ENCODE measurements at places on chromosomes 16 and 17.

DNA sequence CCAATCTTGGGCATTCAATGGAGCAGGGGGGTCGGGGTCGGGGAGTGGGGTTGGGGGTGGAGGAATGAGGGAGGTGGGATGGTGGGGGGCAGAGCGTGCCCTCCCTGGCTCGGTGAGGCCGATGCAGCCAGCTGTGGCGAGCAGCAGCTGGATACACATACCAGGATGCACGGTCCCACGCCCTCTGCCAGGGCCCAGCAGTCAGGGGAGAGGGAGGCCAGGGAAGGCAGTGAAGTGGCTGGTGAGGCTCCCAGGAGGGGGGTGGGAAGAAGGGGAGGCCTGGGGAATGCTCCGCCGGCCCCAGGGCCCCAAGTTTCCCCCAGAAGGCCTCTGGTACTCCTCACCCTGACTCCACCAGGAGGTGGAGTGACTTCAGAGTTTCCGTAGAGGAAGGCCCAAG is 77.6 kb upstream of the LHX1 start:
- no peak for DNase-seq

DNA sequence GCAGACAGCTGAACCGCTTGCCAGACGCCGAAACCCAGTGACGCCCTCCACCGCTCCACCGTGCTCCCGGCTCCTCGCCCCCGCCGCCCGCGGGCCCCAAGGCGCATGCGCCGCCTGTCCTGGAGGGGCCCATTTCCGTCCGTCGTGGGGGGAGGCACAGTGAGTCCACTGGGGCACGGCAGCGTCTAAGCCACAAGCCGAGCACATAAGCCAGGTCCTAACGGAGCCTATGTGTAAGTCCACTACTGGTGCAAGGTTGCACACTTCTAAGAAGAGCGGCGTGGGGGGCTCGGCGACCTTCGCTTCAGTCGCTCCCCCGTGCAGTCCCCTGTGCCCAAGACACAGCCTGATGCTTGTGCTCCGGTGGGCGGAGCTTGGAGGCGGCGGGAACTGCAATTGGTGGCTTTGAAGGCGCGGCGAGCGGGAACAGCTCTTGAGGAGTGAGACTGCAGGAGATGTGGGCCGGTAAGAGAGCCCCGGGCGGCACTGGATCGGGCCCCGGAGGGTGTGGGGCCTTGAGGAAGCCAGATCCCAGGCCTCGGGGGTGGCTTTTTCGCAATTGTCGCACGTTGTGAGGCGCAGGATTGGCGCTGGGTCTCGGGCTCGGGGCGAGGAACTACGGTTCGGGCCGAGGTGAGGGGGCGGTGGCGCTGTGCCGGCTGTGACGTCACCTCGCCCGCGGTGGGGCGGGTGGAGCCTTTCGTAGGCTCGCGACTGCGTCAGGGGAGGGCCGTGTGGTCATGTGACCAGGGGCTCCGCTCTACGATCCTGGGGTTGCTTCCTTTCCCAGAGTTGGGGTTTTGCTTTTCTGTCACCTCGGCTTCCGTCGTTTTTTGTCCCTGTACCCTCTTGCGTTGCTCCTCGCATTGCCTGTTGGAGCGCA is at the start of the genes CENPN and CMC2:
Gene CENPN (plus strand): TSS at position 402 of the 883 bp plus-strand sequence. CDS start 4,726 bp downstream, outside the sequence.
Gene CMC2 (minus strand): TSS at position 73 of the 883 bp plus-strand sequence. CDS start 9,491 bp downstream, outside the sequence.
- DNase-seq = peak; percentile 99

- no peak for DNase-seq
Measured at GRCh38 chr16:14325502-14326401, 254.6 kb downstream of the MRTFB start.

- no peak for DNase-seq
Measured at GRCh38 chr16:23282568-23282967, 19.5 kb upstream of the SCNN1B start.

DNA sequence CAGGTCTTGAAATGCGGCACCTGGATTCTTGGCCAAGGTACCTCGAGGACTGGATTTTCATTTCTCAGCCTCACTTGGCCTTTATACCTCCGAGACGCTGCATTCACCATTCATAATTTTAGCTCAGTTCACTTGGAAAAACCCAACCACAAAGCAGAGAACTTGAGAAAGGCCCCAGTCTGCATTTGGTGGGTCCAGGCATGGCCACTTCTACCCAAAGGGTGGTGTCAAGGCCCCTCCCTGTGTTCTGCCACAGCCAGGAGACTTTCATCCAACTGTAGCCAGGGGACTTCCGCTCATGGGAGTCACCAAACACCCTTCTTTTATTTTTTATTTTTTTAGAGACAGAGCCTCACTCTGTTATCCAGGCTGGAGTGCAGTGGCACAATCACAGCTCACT is 14.7 kb upstream of the TVP23A start:
- DNase-seq = no peak

DNA sequence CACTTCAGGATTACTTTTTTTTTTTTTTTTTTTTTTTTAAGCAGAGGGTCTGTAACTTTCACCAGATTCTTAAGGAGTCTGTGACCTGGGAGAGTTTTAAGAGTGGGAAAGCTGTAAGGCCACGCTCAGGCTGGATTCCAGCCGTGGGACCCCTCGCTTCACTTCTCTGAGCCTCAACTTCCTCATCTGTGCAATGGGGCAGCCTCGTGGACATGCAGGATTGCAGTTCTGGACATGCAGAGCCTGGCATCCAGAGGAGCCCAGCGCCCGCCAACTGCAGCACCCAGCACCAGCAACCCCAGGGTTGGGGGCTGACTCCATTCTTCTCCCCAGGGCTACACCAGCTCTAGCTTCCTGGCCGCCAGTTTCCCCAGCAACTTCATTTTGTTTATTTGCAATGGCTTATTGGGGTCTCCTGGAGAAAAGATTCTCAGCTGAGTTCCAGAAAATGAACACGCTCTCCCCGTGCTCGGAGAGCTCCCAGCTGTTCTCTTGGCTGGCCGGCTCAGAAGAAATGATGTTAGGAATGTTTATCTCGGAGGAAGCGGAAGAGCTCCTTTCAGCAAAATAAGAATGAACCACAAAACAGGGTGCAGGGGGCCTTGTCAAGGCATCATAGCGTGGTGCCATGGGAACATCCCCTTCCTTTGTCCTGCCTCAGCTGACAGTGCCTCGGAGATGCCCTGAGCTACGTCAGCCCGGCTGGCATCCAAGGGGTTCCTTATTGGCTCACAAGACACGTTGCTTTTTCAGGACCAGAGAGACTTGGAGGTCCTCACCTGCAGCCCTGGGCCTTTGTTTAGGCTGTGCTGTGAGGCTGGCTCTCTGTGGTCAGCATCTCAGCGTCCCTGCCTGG is 22.9 kb upstream of the ZCCHC14 start:
- DNase-seq = no peak

- no peak for DNase-seq
Measured at GRCh38 chr17:66652840-66653507, 181.9 kb upstream of the CACNG5 start.

DNA sequence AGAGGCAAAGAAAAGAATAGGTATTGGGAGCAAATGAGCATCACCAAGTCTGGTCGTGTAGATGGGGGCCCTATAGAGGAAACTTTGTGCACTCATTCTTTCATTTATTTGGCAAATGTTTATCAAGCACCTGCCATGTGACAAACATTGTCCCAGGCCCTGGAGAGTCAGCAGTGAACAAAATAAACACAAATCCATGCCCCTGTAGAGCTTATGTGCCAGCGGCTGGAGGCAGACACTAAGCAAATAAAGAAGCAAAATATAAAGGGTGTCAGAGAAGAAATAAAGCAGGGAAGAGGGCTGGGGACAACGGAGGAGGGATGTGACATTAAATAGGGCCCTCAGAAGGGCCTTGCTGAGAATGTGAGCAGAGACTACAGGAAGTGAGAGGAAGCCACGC is 45.5 kb downstream of the KATNIP start:
- no peak for DNase-seq

DNA sequence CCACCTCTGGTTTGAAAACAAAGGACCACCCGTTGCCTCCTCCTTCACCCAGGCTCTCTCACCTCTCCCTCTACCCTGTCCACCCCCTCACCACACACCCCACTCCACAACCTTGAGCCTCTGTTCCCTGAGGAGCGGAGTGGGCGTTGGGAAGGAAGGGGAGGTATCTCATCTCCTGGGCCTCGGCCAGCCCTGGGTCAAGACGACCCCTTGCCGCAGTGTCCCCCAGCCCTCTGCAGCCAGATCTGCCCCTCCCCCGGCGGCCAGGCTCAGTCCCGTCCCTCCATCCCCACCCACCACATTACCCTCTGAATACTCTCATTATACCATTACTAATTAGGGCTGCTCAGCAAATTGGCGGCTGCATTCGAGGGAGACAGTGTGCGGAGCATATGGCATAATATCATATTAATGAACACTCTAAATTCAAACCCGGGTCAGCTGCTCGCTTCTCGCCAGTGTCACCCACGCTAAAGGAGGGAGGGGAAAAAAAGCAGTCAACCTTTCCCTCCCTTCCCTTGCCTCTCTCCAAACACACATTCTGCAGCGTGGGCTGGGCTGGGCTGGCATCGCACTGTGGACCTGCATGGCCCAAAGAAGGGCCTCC is 123.2 kb upstream of the LHX1 start:
- DNase-seq = no peak

DNA sequence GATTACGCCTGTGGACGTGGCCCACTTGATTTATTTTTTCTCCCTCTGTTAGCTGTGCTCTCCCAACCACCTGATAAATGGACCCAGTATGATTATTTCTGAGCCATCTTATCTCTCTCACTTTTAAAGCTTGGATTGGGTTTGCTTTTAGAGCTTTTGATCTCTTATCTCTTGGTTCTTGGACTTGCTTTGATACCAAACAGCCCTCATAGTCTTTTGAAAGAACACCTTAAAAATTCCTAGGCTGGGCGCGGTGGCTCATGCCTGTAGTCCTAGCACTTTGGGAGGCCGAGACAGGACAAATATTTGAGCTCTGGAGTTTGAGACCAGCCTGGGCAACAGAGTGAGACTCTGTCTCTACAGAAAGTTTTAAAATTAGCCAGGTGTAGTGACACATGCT is 25.8 kb downstream of the SMTNL2 start:
- no peak for DNase-seq

GRCh38 chr17:65598746-65599145 is 37.3 kb upstream of the AXIN2 start:
- DNase-seq = no peak

DNA sequence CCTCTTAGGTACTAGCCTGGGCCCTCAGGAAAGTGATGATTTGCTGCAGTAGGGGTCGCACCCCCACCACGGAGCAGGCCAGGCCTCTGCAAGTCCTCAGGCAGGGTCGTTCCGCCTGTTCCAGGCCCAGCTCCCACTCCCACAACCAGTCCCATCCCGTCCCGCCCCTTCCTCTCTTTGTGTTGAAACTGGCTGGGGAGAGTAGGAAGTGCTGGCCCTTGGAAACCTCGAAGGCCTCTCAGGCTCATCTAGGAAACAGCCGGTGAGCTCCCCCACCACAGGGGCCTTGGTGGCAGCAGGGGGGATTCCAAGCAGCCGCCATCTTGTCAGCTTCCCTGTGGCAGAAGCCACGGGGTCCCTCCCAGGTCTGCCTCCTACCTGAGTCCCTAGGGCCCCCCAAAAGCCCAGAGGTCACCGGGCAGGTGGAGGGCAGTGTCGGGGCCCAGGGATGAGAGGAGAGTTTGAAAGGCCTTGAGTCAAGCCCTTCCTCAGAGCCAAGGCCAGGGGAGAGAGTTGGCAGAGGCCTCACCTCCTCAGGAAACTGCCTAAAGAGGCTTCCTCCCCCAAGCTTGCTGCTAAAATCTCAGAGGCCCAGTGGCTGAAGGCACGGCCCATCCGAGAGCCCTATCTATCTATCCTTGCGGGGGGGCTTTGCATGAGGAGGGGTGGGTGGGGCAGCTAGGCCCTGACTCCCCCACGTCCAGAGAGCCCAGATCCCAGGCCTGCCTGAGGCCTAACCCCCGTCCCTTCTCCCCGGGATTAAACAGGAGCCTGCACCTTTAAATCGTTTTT is 22.2 kb downstream of the MMP15 start:
- no peak for DNase-seq
